ENCODE measurements at places on chromosomes 16 and 17.

GRCh38 chr17:57311281-57312216 lies 55.2 kb downstream of the MSI2 start:
- DNase-seq, result no peak

DNA sequence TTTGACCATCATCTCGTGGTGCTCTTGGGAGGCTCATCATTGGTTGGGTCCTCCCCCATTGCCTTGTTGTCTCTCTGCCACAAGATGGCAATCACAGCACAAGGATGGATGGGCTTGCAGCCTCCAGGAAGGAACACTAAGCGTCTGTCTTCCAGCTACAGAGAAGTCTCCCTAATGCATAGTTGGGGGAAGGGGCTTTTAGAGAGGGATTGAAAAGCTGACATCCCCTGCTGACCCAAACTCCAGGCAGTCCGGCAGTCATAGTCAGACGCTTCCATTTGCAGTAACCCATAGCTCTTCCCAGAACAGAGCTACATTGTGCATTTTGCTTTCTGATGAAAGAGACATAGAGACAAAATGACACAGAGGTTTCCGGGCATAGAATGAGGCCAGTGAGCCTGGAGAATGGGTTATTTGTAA lies 111.4 kb downstream of the UTP18 start:
- DNase-seq, result peak; percentile 13

DNA sequence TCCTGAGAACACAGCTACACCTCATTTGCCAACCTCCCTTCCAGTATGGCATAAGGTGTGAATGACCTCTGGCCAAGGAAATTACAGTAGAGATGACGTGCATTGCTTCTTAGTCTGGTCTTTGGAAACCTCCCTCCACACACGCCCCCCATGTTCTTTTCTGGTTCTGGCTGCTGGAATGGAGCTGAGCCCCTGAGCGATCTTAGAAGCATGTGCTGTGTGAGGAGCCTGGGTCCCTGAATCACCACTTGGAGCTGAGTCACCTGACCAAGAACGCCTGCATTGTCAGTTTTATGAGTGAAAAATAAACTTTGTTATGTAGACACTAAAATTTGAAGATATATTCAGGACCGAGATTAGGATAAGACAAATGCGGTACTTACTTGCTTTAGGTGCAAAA lies 51.4 kb downstream of the HS3ST3A1 start:
- DNase-seq, result no peak

DNA sequence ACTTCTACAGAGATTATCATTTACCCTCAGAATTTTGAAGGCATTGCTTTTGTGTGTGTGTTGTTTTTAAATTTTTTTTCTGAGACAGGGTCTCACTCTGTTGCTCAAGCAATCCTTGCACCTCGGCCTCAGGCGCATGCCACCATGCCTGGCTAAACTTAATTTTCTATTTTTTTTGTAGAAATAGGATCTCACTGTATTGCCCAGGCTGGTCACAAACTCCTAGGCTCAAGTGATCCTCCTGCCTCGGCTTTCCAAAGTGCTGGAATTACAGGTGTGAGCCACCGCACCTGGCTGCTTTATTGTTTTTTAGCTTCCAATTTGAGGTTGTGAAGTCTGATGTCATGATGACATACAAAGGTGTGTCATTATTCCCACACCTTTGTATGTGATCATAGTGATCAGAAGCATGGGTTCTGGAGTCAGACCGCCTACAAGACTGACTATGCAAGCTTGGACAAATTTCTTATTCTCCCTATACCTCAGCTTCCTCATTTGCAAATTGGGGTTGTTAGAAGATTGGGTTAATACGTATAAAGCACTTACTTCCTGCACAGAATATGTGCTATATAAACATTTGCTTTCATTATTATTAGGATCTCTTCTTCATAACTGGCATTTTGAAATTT lies 5.8 kb downstream of the SEPHS2 start:
- no peak for DNase-seq

GRCh38 chr16:71880176-71880575 lies 3.8 kb downstream of the ZNF821 start:
- no peak for DNase-seq

DNA sequence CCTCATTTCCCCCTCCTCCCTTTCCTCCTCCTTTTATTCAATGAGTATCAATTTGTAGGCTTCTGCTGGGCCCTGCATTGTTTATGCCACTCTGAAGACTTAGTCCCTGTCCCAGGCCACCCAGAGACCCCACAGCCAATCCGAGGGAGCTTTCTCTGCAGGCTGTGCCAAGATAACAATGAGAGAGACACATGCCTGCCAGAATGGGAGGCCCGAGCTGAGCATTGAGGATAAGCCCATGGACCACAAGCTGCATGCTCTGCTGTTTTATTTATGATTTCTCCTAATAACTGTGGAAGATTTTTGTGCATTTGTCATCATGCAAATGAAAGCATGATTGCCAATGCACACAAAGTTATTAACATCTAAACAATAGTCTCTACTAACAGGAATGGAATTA lies 3.0 kb downstream of the RCVRN start:
- DNase-seq, result no peak

GRCh38 chr16:60181536-60181935 lies 1447.4 kb upstream of the GOT2 start:
- DNase-seq, result no peak

DNA sequence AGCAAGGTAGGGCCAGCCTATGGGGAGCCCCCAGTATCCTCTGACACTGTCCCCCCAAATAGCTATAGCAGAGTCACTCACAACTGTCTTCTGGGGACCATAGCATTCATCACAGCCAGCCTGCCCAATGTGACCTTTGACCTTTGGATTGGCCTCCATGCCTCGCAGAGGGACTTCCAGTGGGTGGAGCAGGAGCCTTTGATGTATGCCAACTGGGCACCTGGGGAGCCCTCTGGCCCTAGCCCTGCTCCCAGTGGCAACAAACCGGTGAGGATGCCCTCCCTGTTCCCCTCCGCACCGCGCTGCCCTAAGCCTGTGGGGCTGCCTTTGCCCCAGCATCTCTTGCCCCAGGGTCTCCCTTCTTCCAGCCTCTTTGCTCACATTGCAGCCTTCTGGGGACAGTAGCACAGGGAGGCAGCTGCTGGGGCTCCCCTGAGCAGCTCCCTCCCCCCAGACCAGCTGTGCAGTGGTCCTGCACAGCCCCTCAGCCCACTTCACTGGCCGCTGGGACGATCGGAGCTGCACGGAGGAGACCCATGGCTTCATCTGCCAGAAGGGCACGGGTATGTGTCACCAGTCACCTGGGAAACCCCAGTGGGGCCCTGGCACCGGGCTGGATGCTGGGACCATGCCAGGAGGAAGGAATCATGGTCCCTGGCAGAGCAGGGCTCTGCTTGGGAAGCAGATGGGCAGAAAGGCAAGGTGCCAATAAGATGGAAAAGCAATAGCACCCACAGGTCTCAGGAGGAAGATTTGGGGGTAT lies 61.1 kb downstream of the MRC2 start:
- no peak for DNase-seq

GRCh38 chr16:56679818-56680217 lies 2.5 kb upstream of the MT1X start:
- no peak for DNase-seq

GRCh38 chr17:67506966-67507365 lies 129.9 kb downstream of the PITPNC1 start:
- no peak for DNase-seq

DNA sequence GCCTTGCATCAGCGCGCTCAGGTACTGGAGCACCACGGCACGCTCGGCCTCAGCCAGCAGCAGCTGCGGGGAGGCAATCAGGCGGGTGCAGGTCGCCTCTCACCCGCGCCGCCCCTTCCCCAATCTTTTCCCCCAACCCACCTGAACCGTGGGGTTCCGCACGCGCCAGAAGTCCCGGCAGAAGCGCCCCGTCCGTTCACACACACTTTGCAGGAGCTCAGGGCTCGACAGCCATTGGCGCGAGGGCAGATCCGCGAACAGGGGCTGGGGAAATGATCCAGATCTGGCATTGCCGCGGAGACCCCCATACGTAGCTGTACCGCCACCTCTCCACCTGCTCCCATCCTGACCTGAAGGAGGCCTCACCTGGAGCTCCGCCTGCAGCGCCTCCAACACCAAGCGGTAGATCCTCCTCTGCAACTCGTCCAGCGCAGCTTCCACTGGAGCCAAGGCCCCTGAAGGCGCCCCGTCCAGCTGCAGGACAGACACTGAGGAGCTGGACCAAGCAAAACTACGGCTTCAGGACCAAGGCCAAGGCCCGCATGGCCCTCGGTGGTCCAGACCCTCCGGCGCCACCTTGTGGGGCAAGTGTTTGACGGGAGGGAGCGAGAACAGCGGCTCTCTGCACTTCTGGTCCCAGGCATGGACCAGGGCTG lies 1.4 kb upstream of the MATCAP1 start:
- peak; percentile 83 for DNase-seq

- DNase-seq, result peak; percentile 56
These were observed 1.0 kb downstream of the GSDMA start for GRCh38 chr17:39963829-39964228.

DNA sequence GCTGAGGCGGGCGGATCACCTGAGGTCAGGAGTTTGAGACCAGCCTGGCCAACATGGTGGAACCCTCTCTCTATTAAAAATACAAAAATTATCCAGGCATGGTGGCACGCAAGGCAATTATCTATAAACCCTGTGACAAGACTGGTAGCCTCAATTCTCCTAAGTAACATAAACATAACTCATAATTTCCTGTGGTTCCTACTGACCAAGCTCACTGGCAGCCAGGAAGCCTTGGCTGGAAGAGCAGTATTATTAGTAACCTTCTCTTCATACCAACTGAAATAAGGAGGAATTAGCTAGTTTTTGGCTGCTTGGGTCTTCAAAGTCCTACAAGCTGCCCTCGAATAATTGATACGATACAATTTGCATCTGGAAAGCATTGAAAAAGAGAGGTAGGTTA lies 31.6 kb upstream of the LRRC37A3 start:
- DNase-seq, result no peak

DNA sequence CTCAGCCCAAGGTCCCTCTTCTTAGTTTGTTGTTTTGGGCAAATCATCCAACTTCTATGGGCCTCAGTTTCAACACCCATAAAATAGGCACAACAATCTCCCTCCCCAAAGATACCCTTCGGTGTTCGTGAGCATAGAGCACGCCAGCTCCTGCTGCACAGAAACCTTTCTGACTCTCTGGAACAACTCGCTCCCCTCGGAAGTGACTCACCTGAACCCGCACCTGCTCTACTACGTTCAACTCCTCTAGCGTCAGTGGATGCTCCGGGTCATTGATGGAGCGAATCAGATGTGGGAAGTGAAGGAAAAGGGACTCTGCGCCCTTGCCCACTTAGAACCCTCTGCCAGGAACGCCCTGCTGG lies 445 bp downstream of the CIAO2B start:
- peak; percentile 69 for DNase-seq

- no peak for DNase-seq
These were observed 10.0 kb downstream of the TPPP3 start for GRCh38 chr16:67383284-67383683.

DNA sequence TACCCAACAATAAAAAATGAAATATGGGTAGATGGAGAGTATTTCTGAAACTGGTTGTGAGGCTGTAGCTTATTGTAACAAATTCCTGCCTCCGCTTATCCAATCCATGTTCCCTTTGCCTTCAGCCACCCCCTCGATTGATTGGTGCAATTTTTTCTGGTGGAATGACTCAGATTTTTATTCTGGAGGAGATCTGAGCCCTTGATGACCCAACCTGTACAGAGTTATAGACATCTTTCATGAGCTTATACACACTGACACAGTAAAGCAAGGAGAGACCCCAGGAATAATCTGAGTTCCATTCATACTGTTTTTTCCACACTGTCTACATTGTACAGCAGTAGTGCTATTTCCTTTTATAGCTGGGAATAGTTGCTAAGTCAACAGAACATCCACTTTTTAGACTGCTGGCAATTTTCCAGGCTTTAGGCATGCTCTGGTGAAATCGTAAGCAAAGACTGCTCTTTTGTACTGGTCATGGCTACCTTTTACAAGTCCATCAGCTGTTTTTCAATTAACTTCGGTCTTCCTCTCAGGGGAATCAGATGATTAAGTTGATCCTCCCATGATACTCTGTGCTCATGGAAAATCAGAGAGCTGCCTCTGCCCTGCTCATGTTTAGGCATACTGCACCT lies 30.1 kb downstream of the CCL4 start:
- DNase-seq, result no peak

- no peak for DNase-seq
These were observed 24.1 kb downstream of the GSE1 start for GRCh38 chr16:85637061-85637807.

DNA sequence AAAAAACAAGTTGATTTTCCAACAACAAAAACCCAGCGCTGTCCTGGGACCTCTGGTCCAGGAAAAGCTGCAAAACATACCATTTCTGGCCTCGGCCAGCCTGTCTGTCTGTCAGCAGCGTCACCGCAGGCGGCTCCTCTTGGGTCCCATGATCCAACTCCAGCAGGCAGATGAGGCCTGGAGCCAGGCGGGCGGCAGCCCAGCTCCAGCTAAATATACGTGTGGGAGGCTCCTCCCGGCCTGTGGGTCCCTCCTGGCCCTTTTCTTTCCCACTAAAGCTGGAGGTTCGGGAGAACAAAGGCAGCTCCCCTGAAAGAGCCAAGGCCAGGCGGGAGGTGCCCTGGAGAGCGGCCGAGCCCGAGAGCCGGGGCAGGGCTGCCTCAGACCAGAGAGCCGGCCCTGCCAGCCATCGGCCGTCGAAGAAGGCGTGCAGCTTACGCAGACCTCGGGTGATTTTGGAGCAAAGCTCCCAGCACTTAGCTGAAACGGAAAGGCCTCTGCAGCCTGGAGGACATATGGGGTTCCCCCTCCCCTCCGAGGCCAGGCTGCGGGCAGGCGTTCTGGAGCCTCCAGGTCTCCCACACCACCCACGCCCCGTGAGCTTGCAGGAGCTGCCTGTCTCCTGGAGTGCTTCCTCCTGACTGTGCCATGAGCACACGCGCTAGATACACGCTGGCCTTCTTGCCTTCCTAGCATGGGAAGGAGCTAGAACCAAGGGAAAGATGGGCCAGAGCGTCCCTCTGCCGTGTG lies 19.9 kb upstream of the JPH3 start:
- no peak for DNase-seq

DNA sequence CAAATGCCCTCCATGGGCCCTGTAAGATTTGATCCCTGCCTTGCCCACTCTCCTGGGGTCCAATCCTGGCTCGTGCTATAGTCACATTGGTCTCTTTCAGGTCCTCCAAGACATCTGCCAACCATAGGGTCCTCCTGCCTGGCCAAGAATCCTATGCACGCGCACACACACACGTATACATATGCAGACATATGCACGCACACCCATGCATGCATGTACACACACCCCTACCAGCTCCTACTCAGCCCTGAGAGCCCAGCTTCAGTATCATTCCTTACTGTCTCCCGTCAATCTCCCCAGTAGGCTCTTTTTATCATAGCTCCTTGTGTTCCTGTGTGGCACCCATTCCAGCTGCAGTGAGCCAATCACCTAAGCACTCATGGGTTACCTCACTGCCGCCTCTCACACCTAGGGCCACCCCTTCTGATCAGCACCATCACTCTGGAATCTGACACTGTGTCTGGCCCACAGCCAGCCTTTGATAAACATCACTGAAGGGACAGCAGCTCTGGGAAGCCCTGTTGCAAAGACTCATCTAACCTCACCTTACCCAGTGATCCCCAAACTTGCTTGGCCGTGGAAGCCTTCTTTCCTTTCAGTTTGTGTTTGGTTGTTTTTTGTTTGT lies 7.9 kb upstream of the DNAH17 start:
- DNase-seq, result no peak
